ENCODE measurements at places on chromosomes 16 and 17.

DNA sequence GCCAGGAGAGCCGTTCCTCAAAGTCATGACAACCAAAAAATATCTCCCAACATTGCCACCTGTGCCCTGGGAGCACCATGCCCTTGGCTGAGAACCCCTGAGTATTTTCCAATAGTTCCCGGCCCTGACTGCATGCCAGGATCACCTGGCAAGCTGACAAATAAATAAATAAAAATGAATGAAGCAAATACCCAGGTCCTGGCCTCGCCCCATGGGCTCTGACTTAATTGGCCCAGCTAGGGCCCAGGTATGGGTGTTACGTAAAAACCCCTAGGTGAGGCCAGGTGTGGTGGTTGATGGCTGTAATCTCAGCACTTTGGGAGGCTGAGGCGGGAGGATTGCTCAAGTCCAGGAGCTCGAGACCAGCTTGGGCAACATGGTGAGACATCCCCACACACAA is 2.7 kb upstream of the C16orf74 start:
- no peak for DNase-seq

- no peak for DNase-seq
Measured at GRCh38 chr17:40073454-40074174, 10.8 kb downstream of the THRA start.

DNA sequence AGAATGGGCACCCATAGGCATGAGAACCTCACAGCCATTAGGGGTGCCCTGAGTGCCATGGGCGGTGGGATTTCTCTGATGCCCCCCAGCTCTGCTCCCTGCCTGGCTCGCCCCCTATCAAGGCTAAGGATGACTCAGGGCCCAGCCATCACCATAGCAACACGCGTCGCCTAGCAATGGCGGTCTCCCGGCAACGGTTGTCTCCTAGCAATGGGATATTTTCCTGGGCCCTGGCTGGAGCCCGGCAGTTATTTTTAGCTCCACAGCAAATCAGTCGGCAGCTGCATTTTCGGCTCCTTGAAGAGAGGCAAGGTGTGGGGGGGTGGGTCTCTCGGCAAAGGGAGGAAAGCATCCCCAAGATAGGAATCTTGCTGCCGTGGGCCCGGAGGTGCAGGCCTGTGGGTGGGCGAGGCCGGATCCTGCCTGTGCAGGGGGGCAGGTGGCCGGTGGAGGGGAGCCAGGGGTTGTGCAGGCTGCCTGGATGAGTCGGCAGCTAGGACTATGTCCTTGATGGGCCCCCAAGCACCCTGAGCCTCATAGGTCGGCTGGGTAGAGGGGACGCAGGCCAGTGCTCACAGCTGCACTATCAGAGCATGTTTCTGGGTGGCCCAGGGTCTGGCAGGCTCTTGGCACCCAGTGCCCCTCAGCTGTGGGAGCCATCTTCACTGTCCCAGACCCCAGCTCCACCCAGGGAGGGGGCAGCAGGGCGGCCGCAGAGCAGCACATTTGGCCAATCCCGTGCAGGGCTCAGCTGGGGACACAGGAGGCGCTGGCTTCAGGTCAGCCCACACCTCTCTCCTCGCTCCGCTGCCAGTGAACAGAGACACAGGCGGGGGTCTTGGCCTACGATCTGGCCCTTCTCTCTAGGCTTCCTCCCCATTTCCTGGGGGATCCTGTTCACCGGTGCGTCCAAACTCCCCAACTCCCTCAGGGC is 4.2 kb upstream of the FBXL16 start:
- no peak for DNase-seq

GRCh38 chr16:23827057-23827456 is 8.7 kb upstream of the PRKCB start:
- no peak for DNase-seq

DNA sequence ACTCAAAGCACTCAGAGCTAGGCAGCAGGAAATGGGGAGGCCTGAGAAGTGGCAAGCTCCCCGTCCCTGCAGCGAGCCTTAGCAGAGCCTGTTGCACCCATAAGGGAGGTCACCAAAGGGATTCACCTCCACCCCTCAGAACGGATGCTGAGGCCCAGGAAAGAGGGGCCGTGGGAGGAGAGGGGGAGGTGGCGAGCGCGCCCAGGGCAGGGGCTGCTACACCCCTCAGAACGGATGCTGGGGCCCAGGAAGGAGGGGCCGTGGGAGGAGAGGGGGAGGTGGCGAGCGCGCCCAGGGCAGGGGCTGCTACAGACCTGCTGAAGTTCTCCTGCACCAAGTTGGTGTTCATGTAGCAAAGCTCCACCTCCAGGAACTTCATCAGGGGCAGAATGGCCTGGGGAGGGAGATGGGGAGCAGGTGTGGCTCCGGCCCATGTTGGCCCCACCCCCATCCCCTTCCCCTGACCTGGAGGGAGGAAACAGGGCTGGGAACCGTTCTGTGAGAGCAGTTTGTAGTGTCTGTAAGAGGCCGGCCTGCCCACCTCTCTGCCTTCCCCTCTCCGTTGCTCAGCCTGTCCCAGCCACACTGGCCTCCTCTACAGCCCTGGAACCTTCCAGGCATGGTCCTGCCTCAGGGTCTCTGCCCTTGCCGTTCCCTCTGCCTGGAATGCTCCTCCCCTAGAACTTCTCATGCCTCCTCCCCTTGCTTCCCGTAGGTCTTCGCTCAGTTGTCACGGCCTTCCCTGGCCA is 11.4 kb downstream of the UNC13D start:
- DNase-seq = no peak

GRCh38 chr17:20010099-20010863 is 1.1 kb downstream of the SPECC1 start:
- peak; percentile 20 for DNase-seq

- DNase-seq = no peak
Measured at GRCh38 chr16:3587547-3588110, 10.4 kb upstream of the NLRC3 start.

All from glomerular endothelial cell (primary cell).